ENCODE measurements at places on chromosomes 13 and 19.

- DNase-seq: no peak
Measured at GRCh38 chr19:6876748-6877147, 10.6 kb upstream of the ADGRE1 start.

DNA sequence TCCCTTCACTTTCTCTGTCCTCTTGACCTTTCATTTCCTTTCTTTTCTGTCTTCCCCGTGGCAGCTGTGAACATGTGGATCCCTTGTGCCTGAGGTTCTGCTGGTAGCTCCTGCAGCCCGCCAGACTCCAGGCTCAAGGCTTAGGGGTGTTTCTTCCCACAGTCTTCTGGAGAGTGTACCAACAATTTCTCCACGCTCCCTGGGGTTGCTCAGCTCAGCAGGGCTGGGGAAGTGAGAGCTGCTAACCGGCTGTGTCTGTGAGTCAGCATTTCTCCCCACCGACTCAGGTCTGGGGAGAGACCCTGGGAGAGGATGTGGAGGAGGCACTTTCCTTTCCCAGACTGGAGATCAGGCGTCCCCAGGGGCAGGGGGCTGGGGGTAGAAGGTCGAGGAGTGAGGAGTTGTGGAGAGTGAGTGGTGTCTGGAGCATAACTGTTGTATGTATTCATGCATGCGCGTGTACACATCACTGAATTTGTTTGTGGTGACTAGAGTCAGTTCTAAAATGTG lies 193.6 kb downstream of the KCNRG start:
- peak; percentile 68 for DNase-seq

GRCh38 chr13:113283904-113284303 lies 13.1 kb upstream of the LAMP1 start:
- DNase-seq: no peak

DNA sequence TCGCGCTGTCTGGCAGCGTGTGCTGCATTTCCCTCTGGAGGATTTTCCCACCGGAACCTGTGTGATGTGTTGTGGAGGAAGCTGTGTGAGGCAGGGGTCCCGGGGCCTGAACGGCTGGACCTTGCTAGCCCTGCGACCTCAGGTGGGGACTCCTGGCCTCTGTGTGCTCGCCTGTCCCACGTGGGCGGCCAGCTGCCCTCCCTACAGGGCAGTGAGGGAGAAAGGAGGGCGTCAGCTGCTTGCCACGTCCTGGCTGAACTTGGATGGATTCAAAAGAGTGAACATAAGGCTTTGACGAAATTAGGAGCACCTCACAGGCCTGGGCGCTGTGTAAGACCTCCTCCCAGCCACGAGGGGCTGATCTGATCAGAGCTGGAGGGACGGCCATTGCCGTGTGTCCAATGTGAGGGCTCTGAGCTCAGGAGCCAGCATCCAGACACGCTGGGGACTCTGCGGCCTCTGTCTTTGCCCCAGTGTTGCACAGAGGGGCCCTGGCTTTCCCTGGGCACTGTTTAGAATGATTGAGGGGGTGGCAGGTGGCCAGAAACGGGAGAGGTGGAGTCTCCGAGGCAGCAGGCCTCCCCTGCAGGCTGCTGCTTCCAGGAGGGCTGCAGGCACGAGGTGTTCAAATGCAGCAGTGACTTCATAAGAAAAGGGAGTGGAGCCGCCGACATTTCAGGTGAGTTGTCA lies 13.0 kb downstream of the TFDP1 start:
- no peak for DNase-seq

DNA sequence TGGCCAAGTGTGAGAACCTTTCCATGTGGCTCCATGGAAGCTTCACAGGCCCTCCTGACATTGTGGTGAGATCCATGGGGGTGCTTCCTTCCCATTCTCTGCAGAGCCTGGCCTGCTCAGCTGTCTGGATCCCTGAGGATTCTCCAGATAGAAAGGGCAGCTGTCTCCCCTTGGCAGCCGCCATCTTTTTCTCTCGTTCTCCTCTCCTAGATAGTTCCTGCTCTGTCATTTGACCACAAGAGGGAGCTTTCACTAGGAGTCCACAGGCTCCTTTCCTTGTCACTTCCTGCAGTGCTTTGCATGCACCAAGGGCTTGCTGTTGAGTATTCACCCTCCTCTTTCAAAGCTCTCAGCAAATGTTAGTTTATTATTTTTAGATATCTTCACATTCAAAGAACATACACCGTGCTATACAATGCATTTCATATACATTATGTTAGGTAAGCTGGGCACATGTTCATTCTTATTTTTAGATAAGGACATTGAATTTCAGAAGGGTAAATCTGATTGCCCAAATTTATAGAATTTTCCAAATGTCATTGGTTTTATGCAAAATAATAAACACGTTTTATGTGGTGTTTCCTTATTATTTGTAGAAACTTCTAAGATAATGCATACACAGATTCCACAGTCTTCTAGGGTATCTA lies 133.2 kb downstream of the FRY start:
- peak; percentile 94 for DNase-seq

GRCh38 chr13:76888421-76888820 lies 2.2 kb upstream of the KCTD12 start:
- DNase-seq: no peak

- no peak for DNase-seq
Measured at GRCh38 chr19:35843676-35844481, 8.4 kb downstream of the NPHS1 start.

DNA sequence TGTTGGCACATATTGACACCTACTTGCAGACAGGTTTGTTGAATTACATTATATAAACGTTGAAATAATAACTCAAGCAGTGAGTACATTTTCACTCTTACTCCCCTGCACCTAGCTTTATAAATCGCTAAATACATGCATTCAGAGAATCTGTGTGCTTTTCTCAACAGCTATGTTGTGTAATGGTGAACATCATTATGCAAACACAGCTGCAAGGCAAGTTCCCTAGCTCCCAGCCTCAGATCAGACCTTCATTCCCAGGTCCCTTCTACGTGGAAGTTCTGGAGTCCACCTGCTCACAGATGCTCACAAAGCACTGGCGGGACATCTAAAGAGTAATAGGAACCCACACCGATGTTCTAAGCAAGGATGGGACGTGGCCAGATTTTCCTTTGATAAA lies 86.8 kb upstream of the PEG3 start:
- DNase-seq: no peak

DNA sequence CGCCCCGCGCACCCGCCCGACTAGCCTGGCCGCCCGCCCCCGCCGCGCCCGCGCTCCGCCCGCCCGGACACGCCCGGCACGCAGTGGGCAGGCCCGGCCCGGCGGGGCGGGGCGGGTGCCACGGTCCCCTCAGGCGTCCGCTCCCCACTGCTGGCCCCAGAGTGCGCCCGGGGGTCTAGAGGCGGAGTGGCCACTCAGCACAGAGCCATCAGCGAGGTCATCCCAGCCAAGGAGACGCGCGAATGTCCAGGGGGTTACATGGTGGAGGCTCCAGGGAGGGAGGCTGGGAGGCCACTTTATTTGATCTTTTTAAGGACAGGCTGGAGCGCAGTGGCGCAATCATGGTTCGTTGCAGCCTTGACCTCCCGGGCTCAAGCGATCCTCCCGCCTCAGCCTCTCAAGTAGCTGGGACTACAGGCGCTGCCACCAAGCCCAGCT lies 236 bp upstream of the TINCR start:
- peak; percentile 26 for DNase-seq

DNA sequence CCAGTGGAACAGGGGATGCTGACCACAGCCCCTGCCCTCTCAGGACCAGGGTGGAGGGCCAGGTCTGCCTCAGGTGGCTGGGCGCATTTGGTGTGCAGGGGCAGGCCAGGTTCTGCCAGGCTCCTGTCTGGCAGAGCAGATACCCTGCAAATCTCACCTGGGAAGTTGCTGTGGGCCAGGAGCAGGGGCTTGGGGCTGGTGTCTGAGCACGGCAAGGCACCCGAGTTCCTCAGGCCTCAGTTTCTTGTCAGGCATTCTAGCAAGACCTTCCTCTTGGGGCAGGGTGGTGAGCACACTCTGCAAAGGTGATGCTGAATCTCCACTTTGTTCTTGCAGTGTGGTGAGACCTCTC lies 1.1 kb downstream of the CRTC1 start:
- DNase-seq: no peak

- DNase-seq: no peak
Measured at GRCh38 chr13:47310401-47310800, 413.5 kb upstream of the HTR2A start.

- DNase-seq: no peak
Measured at GRCh38 chr13:100069278-100069677, 19.6 kb upstream of the PCCA start.

- DNase-seq: no peak
Measured at GRCh38 chr13:49435992-49436391, 7.9 kb downstream of the CAB39L start.

DNA sequence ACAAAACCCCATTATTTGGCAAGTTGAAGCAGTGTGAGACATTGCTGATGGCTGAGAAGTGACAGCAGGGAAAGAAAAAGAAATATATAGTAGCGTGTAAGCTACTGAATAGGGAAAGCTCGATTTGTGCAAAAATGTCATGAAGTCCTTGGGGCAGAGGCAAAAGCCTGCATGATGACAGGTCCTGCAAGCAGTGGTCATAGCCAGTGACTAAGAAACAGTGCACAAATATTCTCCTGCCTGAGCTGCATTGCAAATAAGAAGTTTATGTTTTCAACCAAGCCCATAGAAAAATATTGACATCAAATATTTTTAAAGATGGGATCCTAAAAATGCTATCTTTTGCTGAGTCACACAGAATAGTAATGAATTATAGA lies 270.0 kb downstream of the SLITRK6 start:
- DNase-seq: no peak

DNA sequence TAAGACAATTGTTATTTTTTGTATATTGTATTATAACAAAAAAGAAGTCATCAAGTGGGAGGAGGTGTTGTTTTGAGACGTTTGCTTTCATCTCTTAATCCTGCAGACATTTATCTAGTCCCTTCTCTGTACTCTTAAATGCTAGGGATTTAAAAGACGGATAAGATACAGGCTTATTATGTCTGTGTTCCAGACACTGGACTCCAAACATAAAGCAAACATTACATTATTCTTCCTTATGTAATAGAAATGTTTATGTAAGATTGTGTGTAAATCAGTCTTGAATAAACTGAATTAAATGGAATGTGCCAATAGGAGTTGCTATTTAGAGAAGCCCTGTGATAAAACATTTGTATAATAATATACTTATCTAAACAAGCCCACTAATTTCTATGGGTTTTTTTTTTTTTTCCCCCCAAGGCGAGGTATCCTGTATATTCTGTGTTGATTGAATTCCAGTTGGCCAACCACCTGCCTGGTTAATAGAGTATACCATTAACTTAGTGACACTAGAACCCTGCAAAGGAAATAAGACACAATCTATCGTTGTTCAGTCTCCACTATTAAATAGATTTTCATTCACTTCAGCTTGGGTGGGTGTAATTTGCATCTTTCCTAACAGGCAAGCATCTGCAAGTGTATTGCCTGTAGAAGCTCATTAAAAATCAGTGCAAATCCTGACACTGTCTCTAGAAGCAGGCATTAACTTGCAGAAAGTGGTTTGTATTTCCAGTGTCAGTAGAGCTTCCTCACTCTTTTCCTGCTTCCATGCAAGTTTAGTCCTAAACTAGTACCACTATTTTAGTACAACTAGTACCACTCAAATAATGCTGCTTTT lies 69.0 kb downstream of the LRCH1 start:
- DNase-seq: peak; percentile 16

GRCh38 chr13:31038834-31039552 lies 106.5 kb downstream of the TEX26 start:
- no peak for DNase-seq

DNA sequence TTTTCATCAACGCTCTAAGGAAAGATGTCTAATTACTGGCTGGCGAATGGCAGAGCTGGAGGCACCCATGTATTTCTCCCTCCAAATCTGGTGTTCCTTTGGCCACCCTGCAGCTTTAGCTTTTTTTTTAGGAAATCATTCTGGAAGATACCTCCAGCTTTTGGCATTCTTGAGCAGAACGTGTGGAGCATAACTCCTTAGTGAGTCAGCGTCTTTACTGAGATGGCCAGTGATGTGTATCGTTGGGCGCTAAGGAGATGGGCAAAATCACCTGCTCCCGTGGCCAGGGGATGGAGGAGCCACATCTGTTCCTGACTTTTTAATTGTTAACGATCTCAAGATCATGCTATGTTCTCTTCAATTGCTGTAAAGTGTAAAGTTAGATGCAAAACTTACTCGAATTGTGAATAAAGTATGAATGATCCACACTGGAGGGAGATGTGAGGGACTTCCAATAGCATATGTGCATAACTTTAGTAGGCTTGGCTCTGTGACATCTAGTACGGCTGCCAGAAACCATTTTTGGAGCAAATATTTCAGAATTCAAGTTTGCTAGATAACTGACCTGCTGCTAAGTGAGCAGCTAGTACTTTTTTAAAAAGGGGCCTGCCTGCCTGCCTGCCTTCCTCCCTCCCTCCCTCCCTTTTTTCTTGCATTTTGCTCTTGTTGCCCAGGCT lies 24.4 kb upstream of the C1QTNF9 start:
- no peak for DNase-seq

GRCh38 chr19:9967326-9967725 lies 31.0 kb upstream of the OLFM2 start:
- peak; percentile 44 for DNase-seq

- no peak for DNase-seq
Measured at GRCh38 chr13:78465250-78465649, 138.1 kb downstream of the POU4F1 start.

- peak; percentile 73 for DNase-seq
Measured at GRCh38 chr19:2044709-2045500, 6.1 kb downstream of the MKNK2 start.

Measured in Karpas-422 (cell line).